Skin of body (tissue), 3 donors: ENCODE measurements at places on chromosomes 6 and 20. TPM values are rescaled to one million over a fixed set of nuclear protein-coding genes. Genes with fewer than 3 reads are reported as not detected.

MYL9 gene
- total RNA-seq: 10.3 TPM

FILIP1 gene
- 7.9 TPM for total RNA-seq

FAM209B gene
- total RNA-seq: not detected

NAA20 gene
- 42.2 TPM for total RNA-seq

ABHD16B gene
- not detected for total RNA-seq

KIF25 gene
- not detected for total RNA-seq

KIAA0408 gene
- 25.9 TPM for total RNA-seq

EFCAB8 gene
- not detected for total RNA-seq

MEP1A gene
- total RNA-seq: not detected

DEFB124 gene
- not detected for total RNA-seq

SLC13A3 gene
- total RNA-seq: 1.8 TPM

BACH2 gene
- 11.9 TPM for total RNA-seq

NKAIN4 gene
- total RNA-seq: 3.7 TPM

GRM4 gene
- total RNA-seq: 0.69 TPM

TBXT gene
- not detected for total RNA-seq

SNAP91 gene
- total RNA-seq: 1.3 TPM

ZSCAN23 gene
- 5.1 TPM for total RNA-seq

PNLDC1 gene
- 0.30 TPM for total RNA-seq

MICB gene
- 1.2 TPM for total RNA-seq

RIOK1 gene
- 24.8 TPM for total RNA-seq

MAPK13 gene
- total RNA-seq: 29.5 TPM

C20orf96 gene
- 4.6 TPM for total RNA-seq

RAD21L1 gene
- not detected for total RNA-seq

CDH26 gene
- total RNA-seq: 6.5 TPM

GLP1R gene
- total RNA-seq: 0.10 TPM

FOXQ1 gene
- total RNA-seq: 2.2 TPM

BMP5 gene
- 5.0 TPM for total RNA-seq

SLC17A1 gene
- not detected for total RNA-seq

HACE1 gene
- 25.3 TPM for total RNA-seq

DPPA5 gene
- not detected for total RNA-seq

PRDM13 gene
- not detected for total RNA-seq

CRISP2 gene
- not detected for total RNA-seq

SLC4A11 gene
- total RNA-seq: 0.59 TPM

UCKL1 gene
- total RNA-seq: 23.0 TPM

PRND gene
- 27.4 TPM for total RNA-seq

HLA-DOA gene
- total RNA-seq: 2.3 TPM

PTCHD4 gene
- 2.1 TPM for total RNA-seq

CTAGE9 gene
- total RNA-seq: not detected

CST2 gene
- total RNA-seq: not detected

CCDC167 gene
- total RNA-seq: 7.4 TPM

ME1 gene
- 11.4 TPM for total RNA-seq

RXRB gene
- total RNA-seq: 17.9 TPM

PKHD1 gene
- 1.3 TPM for total RNA-seq

ZNF343 gene
- total RNA-seq: 17.4 TPM

RFX6 gene
- not detected for total RNA-seq

FGD2 gene
- 5.4 TPM for total RNA-seq

SGK2 gene
- total RNA-seq: 8.3 TPM
